ENCODE measurements at places on chromosomes 6 and 20.

DNA sequence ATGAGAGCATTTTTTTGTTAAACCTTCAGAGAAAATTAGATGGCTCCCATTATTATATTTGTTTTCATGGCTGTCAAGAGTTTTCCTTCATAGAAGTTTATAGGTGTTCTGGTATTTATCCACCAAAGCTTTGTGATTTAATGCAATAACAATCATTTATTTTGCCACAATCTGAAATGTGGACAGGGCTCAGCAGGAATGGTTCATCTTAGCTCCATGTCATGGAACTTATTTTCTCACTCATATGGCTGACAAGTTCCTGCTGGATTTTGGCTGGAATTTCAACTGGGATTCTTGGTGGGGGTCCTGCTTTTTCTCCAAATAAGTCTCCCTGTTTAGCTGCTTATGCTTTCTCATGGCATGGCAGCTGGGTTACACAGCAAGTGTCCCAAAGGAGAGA, 876.7 kb downstream of the QKI start:
- DNase-seq = no peak

DNA sequence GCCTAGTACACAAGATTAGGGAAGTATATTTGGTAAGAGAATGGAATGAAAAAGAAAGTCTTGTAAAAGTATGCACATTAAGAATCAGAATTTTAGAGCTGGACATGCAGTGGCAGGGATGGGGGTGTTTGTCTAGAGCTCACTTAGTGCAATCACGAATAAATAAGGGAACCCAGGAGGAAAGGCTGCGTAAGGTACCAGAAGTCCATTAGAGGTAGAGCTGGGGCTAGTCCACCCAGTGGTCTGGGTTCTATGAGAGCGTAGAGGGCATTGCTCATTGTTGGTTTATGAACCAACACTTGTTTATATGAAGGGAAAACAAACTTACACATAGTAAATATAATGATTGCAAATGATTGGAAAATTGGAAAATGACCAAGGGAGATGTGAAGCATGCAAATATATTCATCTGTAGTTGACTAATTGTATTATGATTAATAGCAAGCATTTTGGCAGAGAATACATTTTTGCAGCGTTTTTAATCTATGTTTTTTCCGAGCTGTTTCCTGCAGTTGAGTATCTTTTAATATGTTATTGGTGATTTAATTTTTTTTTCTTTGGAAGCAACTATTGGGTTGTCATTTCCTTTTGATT, 3.2 kb downstream of the CDC40 start:
- DNase-seq = no peak

- DNase-seq = no peak
Measured at GRCh38 chr6:4446982-4447381, 311.6 kb upstream of the ECI2 start.

DNA sequence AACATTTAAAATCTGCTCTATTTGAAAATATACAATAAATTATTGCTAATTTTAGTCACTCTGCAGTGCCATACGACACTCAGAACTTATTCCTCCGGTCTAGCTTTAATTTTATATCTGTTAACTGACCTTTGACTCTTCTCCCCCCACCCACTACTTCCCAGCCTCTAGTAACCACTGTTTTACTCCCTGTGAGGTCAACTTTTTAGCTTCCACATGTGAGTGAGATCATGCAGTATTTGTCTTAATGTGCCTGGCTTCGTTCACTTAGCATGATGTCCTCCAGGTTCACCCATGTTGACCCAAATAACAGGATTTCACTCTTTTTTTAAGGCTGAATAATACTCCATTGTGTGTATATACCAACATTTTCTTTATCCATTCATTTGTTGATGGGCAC, 80.8 kb downstream of the RPP40 start:
- DNase-seq = no peak

DNA sequence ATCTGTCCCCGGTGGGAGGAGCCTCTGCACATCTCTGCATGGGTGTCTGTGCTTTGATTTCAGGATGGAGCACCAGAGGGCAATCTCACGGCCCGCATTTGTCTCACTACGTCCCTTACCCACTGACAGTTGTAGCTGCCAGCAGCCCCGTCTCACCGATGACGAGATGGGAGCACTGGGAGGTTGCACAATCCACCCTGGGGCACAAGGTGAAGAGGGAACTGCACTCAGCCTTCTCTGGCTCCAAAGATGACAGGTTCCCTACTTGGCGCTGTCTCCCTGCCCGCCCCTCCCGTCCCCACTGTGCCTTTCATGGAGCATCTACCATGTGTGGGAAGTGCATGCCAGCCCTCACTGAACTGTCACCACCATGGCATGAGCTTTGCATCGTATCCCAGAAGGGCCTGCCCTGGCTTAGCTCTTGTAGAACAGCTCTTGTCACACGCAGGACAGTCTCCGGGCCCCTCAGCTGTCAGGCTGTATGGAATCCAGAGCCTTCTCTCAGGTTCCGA, 99.9 kb upstream of the PMEPA1 start:
- DNase-seq = no peak

GRCh38 chr6:116090251-116090650, 10.4 kb upstream of the NT5DC1 start:
- no peak for DNase-seq

DNA sequence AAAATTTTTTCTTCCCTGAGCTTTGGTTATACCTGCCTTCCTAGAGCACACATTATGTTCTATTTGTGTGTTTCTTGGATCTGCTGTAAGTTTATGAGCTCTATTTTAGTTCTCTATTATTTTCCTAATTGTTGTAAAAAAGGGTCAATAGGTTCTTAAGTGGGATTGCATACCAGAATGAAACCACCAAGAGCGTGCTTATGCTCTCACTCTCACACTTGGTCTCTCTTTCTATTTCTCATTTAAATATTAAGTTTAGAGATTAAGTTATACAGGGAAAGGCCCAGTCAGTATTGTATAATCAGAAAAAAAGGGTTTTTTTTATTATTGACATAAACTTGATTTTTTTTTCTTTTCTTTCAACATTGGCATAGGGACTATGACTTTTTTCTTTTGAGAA, 96.8 kb downstream of the RIMS1 start:
- DNase-seq = no peak

All from stimulated activated CD8-positive, alpha-beta memory T cell treated with anti-CD3 and anti-CD28 coated beads, Interleukin-15, amount 100 ng/mL, for 1 hour (primary cell).